Muscle of leg (tissue), 16 donors: ENCODE measurements at places on chromosomes 4 and X.

GRCh38 chr4:56755901-56756300 is 65.6 kb downstream of the SPINK2 start:
- DNase-seq: no peak

DNA sequence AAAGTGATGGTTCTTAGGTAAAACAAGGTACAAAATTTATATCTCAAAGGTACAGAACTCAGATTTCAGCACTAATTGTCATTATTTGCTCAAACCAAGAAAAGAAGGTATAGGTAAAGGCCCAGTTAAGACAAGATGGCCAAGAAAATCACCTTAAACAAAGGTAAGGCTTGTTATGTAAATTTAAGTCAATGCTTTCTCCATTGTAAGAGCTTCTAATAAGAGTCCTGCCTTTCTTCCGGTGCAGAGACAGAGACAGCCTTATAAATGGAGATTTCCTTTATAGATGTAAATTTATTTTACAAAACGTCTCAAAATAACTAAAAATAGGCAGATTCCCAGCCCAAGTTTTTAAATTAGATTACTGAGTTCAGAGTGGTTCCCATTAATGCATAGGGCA is 89.9 kb downstream of the EDA start:
- no peak for DNase-seq

DNA sequence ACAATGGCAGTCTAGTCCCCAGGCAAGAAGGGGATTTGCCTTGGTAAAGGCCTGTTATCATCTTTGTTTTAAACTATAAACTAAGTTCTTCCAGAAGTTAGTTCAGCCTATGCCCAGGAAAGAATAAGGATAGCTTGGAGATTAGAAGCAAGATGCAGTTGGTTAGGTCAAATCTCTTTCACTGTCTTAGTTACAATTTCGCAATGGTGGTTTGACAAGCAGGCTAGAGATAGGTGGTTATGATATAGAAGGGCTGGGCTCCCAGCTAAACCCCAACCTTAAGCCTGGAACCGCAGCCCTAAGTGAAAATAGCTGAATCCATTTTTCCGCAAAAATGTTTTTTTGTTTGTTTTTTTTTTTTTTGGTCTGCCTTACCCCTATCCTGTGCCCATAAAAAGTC is 41.8 kb upstream of the NEIL3 start:
- no peak for DNase-seq

- peak; percentile 11 for DNase-seq
Measured at GRCh38 chr4:175971388-175972179, 94.1 kb upstream of the WDR17 start.

- peak; percentile 41 for DNase-seq
Measured at GRCh38 chrX:46376246-46376885, 168.9 kb downstream of the ZNF674 start.

- peak; percentile 6 for DNase-seq
Measured at GRCh38 chr4:176013476-176014247, 52.0 kb upstream of the WDR17 start.

GRCh38 chr4:2359591-2360395 is 58.7 kb downstream of the ZFYVE28 start:
- no peak for DNase-seq

GRCh38 chr4:92198711-92199110 is 105.1 kb upstream of the GRID2 start:
- DNase-seq: peak; percentile 3

DNA sequence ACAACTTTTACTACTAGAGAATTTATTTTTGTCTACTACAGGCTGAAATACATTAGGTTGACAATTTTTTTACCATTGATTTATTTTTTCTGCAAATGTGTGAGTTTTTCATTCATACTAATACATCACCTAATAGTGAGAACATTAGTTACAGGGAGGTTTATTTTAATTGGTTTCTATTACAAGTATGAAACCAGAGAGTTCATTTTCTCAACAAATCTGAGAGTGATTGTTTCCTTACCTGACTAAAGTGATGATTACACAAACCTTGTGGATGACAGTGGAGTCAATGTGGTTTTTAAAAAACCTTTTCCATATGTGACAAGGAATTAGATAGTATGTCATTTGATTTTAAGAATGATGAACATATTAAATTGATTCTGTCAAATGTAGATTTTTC is 227.4 kb downstream of the PALLD start:
- no peak for DNase-seq

DNA sequence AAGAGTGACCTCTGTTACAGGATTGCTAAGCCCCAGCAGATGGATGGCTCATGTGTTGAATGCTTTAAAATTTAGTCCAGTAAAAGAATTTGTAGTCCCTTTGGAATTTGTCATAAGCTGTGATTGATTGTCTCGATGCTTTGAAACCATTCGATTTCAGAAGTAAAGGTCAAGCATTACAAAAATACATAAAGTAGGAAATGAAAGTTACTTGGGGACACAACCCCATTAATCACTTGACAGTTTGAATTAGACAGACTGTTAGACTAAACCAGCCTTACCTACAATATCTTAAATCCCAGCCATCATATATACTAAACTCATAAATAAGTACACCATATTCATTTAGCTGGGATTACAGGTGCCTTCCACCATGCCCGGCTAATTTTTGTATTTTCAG is 6.6 kb downstream of the REST start:
- no peak for DNase-seq

DNA sequence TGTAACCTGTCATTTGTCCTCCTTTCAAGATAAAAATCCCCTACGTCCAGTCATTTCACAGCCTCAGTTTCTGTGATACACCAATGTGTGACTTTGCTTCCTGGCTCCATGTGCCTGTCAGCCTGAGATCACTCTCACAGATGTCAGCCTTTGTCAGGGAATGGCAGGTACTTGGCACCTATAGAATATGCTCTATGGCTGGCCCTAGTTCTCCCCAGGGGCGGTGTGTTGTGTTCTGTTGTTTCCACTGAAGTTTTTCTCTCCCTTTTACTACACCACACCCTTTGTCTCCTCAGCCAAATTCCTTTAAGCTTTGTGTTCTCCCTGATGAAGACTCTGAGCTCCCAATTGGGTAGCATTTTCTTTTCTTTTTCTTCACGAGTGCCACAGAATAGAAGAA is 81.7 kb downstream of the ALPK1 start:
- DNase-seq: peak; percentile 46

GRCh38 chr4:114041117-114041475 is 61.6 kb upstream of the ARSJ start:
- no peak for DNase-seq

GRCh38 chr4:27616166-27616565 is 755.5 kb downstream of the STIM2 start:
- DNase-seq: no peak

- DNase-seq: no peak
Measured at GRCh38 chr4:122246551-122246950, 94.4 kb downstream of the BLTP1 start.

DNA sequence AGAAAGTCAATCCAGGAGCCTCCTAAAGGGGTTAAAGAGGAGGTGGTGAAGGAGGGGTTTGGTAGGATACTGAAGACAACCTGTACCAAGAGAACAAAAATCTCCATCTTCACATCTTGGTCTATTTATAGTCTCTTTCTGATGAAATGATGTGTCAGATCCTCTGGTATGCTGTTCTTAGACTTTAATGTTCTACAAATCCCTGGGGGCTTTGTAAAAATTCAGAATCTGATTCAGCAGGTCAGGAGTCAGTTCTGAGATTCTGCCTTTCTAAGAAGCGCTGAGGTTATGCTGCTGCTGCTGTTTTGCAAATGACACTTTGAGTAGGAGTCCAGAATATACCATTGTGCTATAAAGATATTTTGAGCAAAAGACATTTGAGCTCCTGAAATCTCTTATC is 172.9 kb upstream of the GLRA2 start:
- DNase-seq: no peak

DNA sequence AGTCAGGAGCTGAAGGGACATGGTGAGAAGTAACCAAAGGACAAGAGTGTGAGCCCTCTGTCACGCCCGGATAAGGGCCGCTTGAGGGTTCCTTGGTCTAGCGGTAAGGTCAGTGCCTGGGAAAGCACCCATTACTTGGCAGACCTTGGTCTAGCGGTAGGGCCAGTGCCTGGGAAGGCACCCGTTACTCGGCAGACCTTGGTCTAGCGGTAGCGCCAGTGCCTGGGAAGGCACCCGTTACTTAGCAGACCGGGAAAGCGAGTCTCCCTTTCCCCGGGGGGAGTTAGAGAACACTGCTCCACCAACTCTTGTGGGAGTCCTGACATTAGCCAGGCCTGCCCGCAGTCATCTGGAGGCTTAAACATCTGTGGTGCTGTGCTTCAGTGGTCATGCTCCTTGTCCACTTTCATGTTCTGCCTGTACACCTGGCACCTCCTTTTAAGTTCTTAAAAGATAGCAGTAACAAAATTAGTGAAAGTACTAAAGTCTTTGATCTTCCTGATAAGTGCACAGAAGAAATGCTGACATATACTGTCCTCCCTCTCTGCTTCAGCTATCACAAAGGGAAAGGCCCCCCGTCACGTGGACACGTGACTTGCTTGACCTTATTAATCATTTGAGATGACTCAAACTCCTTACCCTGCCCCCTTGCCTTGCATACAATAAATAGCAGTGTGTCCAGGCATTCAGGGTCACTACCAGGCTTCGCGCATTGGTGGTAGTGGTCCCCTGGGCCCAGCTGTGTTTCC is 9.3 kb upstream of the SEC24B start:
- DNase-seq: no peak

- DNase-seq: no peak
Measured at GRCh38 chrX:138150709-138151108, 560.8 kb downstream of the FGF13 start.

DNA sequence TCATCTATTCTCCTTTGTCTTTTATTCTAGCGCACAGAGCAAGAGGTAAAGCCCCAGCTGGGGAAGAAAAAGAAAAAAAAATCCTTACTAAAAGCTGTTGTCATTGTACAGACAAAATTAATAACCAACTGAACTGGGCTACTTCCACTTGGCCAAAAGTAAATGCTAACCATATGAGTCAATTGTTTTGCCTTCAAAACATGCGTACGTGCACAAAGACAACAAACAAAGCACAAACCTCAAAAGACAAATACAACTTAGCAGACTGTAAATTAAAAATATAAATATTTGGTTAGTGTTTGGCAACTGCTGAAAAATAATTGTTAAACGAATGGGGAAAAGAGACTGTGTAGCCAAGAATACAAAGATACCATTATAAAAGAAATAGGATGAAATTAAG is 5.9 kb downstream of the EDA2R start:
- no peak for DNase-seq

DNA sequence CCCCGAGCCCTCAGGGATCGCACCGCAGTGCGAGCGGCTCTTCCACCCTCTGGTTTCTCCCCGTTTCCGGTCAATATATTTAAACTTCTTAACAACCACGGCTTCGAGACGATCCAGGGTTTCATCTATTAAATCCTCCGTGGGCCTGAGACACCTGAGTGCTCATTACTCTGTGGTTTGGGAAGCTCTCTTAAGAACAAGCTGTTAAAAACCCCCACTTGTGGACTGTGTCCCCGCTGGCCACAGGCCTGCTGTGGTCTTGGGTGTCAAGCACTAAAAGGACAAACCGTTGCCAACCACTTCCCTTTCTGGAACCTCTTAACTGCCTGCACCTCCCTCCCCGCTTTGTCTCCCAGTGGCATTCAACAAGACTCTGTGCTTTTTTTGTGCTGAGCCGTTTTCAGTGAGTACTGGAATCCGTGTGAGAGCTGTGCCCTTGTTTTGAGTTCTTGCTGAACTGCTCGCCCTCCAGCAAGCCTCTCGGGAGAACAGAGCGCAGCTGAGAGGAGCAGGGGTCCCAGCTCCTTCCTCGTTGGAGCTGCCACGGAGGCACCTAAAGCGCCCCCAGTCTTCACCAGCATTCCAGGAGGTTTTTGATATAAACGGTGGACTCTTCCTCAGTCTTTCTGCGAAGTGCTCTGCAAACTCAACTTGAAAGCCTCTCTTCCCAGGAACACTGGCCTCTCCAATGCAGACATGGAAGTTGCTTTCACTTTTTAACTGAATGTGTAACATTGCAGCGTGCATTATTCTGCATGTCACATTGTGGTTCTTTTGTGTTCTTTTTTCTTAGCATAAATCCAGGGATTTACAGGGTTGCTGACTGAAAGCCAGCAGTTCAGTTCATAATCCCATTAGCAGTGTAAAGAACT is 691 bp upstream of the IGFBP7 start:
- DNase-seq: peak; percentile 80

DNA sequence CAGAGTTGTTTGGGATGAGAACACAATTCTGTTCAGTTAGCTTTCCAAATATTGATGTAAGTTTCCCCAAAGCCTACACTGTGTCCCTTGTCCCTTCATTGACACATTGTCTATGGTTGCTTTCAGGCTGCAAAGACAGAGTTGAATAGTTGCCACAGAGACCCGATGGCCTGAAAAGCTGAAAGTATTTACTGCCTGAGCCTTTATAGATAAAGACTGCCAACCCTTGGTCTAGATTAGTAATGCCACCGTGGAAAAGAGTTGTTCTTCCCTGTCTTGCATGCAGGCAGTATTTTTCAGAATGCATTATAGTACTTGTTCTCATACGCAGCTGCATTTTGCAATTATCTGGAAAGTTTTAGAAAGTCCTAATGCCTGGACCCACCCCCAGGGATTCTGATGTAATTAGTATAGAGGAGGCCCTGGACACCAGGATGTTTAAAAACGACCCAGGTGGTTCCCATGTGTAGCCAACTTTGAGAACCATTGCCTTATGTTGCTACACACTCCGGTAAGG is 180.8 kb downstream of the FRMPD4 start:
- DNase-seq: peak; percentile 22

- no peak for DNase-seq
Measured at GRCh38 chrX:112058255-112058654, 24.3 kb downstream of the TRPC5 start.

DNA sequence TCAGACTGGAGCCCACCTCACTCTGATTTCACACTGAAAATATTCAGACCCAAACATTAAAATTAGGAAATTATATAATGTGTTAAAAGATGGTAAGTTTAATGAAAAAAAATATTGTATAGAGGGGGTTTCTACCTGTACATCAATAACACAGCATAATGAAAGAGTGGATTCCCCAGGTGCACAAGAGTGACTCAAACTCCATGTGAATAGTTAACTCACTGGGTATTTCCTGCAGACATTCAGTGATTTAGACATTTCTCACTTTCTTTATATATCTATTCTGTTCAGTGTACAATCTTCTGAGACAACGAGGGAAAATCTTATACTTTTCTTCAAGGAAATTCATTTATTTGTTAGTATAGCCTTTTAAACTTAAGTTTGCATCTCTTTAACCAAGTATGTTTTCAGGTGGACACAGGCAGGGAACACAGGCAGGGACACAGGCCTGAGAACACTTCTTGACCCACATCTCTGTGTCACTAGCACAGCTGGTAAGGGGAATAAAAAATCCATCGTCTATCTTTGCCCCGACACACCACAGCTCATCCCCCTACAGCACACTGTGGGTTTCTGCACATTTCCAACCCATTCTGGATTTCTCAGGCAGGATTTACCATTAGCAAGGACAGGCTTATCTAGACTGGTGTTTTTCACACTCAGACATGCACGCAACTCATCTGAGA is 525.5 kb upstream of the BOD1L1 start:
- DNase-seq: no peak
